ENCODE measurements at places on chromosomes 1 and 21.

DNA sequence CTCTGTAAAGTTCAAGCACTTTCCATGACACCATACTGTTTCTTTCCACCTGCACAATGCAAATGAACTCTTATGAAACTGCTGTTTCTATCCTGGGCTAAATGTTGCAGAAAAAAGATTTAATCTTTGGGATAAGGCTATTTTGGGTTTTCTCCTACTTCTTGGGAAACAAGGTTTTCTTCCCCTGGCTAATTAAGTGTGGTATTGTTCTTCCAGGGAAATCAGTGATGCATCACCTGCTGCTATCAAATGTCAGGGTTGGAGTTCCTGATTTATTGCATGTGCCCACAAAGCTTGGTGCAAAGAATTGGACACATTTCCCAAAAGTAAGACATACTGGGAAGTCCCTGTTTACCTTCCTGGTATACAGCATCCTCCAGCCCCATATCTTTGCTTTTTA is 6.0 kb upstream of the RGS4 start:
- DNase-seq: no peak

GRCh38 chr1:165647970-165648369 is 16.9 kb downstream of the MGST3 start:
- DNase-seq: no peak

GRCh38 chr1:27301052-27301422 is 20.9 kb upstream of the TMEM222 start:
- DNase-seq: no peak

DNA sequence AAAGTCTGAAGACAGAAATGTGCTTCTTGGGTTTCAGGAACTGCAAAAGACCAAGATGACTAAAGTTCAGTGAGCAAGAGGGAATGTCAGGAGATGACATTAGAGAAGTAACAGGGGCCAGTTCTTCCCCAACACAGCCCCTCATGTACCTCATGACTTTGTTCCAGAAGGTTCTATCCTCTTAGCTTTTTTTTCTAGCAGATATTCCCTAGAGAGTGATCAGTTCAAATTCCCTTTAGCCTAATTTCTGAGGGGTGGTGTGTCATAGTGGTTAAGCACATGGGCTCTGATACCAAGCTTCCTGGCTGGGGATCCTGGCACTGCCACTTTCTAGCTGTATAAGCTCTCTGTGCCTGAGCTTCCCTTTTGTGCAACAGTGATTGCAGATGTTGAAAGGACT is 108.0 kb downstream of the LBR start:
- DNase-seq: no peak

DNA sequence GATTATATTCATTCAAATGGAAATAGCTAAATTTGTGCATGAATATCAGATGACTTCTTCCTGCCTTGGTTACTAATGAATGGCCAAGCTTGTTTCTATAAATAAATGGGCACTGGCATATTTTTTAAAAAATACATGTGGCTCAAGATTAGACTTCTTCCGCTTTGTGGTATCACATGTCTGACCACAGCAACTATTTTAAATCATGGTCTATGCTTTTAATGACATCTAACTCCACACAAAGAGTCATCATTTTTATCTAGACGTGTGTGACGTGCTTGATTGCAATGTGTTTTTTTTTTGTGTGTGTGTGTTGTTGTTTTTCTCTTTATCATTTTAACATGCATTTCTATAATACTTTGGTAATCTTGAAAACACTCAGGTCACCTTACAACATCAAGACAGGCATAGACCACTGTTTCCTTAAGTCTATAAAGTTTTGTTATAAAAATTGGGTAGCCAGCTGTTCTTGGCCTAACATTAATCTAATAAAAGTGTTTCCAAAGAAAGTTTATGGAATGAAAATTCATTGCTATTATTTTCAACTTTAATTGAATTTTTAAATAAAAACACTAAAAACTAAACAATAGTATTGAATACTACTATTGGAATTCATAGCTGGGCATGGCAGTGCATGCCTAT is 29.5 kb downstream of the RGS1 start:
- no peak for DNase-seq

DNA sequence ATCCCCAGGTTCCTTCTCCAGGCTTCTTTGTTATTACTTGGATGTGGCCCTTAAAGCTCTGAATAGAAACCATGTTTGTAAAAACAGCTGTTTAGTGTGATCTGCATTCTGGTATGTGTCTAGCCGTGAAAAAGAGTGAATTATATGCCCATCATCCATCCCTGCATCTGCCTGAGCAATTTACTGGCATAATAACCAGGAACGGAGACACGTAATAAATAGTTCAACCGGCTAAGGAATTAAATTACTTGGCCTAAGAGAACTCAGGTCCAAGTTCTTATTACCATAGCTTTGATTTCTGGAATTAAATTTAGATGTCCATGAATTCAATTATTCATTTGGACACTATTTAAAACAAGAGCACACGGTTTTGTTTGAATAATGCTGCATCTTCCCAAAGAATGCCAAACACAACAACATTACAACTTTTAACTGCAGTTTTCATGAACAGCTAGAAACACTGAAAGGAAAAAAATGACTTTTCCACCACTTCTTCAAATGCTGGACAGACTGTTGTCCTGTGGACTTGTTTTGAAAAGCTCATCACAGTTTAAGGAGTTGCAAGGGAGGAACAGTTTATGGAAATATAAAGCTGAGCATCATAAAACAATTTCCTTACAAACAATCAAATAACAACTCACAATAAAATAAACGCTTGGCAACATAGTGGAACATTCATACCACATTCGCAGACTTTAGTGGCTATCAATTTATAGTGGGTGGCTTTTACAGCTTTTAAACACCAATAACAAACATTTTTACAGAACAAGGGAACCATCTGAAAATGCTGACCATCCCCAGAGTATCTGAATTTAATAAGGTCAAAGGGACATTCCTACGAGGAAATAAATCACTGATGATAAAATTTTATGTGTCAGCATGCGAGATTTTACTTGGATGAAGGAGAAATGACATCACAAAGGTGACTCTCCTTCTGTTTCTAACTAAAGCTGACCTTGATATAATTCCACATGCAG is 144.7 kb downstream of the APP start:
- peak; percentile 27 for DNase-seq

- DNase-seq: no peak
These were observed 60.9 kb downstream of the SLX9 start for GRCh38 chr21:45000637-45001133.

GRCh38 chr1:25567710-25568089 is 24.3 kb downstream of the LDLRAP1 start:
- DNase-seq: no peak

DNA sequence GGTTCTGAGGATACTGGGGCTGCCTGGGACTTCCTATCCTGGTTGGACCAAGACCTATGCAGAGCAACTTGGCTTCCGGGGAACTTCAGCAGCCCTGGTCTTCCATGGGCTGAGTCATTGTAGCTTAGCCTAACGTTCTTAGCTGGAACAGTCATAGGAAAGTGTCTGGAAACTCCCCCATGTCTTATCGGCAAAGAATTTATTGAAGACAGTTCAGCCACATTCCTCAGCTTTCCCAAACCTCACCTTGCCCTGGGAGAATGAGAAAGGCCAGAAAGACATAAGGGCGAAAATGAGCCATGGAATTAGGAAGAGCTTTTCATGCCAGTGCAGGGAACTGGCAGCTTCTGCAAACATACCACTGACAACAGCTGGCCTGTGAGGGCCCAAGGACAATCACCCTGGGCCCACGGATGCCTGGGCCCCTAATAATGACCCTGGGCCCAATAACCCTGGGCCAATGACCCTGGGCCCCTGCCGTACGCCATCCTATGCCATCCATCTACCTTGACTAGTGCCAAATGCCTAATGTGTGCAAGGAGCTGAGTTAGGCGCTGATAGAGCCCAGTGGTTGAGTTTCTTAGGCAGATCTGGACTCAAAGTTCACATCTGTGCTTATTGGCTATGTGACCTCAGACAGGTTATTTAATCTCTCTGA is 114.4 kb upstream of the GADD45A start:
- DNase-seq: no peak

- DNase-seq: no peak
These were observed 628.1 kb downstream of the LMO4 start for GRCh38 chr1:87956750-87957149.

DNA sequence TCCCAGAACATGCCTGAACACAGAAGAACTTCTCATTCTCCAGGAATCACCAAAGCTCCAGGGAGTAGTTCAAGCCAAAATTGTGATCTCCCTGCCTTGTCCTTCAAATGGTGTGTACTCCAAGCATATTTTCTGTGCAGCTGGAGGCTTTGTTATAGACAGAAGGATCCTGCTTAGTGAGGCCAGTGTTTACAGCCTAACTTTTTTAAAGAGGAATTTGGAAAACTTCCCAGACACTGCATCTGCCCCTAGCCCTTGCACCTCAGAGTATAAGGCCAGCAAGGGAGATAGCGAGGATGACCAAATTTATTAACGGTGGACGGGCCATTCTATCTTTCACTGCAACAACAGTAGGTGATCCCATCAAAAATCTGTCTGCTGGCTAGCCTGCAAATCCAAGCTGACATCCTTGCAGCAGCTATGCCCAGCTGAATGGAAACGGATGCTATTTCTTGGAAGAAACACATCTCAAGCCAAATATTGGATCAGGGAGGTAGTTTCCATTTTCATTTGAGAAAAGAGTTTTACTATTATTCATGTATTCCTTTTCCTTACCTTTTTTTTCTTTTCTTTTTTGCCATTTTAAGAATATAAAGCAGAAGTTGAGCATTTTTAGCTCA is 249.8 kb downstream of the USH2A start:
- no peak for DNase-seq

- DNase-seq: peak; percentile 12
These were observed 395.9 kb downstream of the KIF26B start for GRCh38 chr1:245550720-245551043.
